ENCODE measurements at places on chromosomes 2 and 18.

- no peak for DNase-seq
These were observed 16.7 kb upstream of the DTNB start for GRCh38 chr2:25690058-25690457.

DNA sequence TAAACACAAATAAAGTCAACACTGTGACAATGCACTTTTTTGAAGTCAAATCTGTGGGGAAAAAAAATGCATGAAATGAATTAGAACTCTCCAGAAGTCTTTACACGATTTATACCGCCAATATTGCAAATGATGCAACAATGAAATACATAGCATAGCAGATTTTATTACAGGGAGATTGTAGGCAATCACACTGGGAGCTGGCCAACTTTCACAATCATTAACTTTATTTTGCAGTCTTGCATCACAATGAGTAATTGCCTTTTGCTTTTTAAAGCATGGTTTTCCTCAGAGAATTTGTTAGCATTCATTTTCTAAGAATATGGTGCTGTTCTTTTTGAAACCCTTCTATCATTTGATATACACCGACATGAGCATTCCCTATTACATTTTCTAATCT, 366.4 kb upstream of the FSIP2 start:
- peak; percentile 52 for DNase-seq

GRCh38 chr2:88010136-88010535, 6.2 kb downstream of the RNU2-63P start:
- no peak for DNase-seq

GRCh38 chr2:85588236-85588635, 4.0 kb downstream of the VAMP5 start:
- DNase-seq, result no peak

DNA sequence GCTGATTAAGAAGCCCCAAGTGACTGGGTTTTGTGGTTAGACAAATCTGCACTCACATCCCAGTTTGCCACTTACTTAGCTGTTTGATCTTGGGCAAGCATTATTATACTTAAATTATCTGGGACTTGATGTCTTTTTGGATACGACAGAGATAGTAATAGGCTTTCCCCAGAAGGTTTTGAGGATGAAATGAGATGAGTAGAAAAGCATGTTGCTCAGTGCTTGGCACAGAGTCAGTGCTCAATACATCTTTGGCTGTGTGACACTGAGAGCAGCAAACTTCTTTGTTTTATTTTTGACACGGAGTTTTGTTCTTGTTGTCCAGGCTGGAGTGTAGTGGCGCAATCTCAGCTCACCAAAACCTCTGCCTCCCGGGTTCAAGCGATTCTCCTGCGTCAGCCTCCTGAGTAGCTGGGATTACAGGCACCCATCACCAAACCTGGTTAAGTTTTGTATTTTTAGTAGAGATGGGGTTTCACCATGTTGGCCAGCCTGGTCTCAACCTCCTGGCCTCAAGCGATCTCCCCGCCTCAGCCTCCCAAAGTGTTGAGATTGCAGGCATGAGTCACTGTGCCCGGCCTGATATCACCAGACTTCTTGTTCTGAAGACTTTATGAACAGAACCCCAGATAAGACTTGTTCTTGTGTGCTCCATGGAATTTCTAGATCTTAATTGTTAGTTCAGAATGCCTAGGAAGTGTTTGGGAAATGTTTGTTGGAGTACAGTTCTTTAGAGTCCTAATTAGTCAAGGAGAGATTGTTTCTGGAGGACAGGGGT, 521.2 kb downstream of the SLC4A3 start:
- no peak for DNase-seq

DNA sequence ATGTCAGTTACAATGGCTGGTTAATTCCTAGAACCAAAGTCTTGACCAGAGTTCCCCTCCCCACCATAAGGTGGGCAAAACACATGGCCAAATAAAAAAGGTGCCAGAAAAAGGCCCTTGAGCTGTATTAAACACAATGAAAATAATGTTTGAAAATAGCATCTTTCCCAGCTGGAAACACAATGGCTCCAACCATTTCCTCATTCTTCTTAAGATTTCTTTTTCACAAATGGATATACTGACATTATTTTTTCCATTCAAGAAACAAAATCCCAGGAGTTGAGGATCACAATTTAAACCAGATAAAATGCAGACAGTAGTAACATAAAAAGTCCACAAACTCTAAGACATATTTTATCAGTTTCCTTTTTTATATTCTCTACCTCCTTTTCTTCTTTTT, 143.8 kb downstream of the EXOC6B start:
- DNase-seq, result no peak

DNA sequence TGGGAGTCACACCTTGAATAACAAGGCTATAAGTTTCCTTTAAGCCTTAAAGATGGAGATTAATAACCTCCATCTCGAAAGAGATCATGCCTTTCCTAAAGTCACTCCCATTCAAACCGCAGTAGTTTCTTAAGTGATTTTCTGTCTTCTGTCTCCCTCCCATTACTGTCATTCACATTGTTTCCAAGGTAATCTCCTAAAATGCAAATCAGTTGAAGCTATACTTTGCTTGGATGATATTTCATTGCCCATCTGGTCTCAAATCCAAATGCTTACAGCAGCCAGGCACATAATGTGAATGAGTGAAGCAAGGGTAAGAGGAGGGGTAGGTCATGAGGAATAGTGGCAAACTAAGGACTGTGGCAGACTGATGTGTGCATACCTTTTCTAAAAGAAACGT, 116.4 kb downstream of the CCDC141 start:
- DNase-seq, result no peak

- DNase-seq, result no peak
These were observed 34.1 kb downstream of the LANCL1 start for GRCh38 chr2:210442457-210442856.

GRCh38 chr2:9655441-9656269, 24.9 kb upstream of the YWHAQ start:
- DNase-seq, result no peak

DNA sequence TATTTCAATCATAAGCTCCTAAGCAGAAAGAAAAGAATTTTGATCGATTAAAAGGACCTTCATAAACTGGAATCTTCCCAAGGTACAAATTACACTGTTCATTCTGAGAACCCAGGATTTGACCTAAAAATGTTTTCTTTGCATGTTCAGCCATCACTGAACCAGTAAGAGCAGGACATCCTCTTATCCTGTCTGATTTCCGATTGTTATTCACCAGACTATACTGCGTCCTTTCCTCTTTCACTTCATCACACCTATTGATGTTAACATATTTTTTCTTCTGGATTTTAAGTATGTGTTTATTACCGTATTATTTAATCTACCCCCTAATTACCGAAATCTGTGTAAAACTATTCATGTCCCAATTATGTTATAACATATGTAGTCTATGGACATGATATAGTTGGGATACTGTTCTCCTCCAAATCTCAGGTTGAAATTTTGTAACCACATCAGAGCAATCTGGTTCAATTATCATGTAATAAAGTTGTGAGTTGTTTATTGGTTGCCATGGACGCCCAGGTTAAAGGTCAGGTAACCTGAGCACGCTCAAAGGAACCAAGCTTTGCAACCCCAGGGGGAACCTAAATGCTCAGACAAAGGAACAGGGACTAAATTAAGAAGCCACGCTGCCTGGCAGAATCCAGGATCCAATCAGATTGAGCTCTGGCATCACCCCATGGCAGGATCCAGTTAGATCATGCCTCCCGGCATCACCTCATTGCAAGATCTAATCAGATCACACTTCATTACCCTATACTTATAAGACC, 11.6 kb upstream of the TBC1D8 start:
- peak; percentile 47 for DNase-seq

DNA sequence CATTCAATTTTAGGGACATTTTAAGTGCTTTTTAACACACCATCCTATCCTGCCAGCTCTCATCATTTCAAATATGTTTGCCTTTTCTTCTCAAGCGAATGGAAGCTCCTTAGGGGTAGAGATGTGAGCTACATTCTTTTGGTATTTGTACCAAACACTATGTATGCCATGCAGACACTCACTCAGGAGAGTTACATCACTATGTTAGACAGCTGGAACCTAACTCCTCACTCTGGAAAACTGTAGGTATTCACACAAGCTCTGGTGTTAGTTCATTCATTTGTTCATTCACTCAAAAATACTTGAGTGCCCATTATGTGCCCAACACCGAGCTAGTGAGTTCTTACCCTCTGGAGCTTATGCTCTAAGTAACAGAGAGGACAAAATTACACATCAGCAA, 26.4 kb upstream of the RNU4ATAC start:
- no peak for DNase-seq

DNA sequence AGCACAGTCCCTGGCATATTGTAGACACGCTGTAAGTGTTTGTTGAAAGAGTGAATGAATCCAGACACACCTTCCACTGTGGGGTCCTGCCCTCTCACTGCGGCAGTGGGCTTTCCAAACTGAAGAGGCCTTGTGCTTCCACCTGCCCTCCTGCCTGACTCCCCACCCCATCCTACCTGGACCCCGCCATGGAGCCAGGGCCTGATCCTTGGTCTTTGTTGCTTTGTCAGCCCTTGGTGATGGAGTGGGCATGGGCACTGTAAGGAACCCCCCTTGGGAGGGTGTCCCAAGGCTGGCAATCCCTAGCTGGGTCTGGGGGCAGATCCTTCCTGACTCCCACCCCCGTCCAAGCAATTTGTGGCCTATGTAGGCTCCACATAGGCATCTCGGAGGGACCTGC, 33.1 kb downstream of the KLHL29 start:
- no peak for DNase-seq

- no peak for DNase-seq
These were observed 10.8 kb downstream of the BUB1 start for GRCh38 chr2:110667071-110667470.

- peak; percentile 92 for DNase-seq
These were observed 265.9 kb downstream of the CELF4 start for GRCh38 chr18:37299471-37300304.

GRCh38 chr2:209942426-209942825, 60.0 kb upstream of the RPE start:
- no peak for DNase-seq

DNA sequence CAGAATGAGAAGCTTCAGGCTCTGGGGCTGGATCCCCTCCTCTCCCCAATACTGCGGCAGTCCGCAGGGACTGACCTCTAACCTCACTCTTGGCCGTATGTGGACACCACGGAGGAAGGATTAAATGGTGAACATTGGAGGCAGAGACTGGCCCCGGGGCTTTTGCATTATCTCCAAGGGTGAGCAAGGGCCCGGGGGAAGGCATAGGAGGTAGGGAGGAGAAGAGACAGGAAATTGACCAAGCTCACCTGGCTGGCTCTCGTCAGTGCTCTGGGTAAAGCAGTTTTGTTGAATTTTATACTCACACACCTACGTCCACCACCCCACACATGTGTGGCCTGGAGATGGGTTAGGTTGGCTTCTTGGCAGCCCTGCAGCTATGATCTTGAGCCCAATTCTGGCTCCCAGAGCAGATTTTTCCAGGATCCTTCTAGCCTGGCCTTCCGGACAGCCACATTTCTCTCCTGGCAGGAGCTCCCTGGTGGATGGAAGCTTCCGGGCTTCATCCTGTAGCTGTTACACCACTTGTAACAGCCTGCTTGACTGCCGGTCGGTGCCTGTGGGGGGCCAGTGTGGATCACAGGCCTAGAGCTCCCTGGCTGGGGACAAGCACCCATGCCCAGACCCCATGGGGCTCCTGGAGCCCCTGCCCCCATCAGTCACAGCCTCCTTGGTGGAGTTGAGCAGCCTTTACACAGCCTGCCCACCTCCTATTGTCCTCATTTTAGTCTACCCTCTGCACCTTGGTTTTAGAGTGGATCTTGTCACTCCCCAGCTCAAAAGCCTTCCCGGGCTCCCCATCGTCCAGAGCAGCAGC, 7.6 kb downstream of the ITM2C start:
- no peak for DNase-seq

DNA sequence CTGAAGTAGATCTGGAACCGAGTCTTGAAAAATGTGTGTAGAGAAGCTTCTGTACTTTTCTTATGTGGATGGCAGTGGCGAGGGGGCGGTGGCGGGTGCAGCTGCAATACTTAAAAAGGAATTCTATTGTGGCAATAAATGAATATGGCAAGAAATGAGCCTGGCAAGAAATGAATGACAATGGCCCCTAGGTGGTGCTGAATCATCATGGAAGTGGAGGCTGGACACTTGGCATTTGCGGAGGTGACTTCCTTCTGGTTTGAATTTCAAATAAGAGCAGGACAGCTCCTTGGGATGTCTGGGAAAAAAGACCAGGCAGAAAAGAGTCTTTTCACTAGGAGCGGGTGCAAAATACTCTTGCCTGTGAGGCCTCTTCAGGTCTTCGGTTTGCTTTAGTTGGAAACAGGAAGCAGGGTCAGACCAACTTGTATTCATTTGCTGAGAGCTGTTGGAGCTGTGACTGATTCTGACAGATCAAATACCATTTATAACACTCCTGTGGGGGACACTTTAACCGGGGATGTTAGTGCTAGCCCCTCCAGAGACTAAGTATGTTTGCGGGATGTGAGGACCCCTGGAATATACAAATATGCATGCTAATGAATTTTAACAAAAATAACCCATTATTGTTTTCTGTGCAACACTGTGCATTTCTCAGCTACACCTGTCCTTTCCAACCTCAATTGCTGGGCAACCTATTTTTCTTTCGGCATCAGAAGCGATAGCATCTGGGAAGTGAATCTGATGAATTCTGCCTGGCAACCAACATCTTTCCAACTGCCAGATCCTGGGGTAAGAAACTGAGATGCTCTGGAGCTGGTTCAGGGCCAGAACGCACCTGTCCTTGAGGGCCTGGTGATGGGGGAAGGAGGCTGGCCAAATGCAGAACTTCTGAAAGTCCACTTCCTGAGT, 35.4 kb downstream of the FASTKD2 start:
- DNase-seq, result peak; percentile 82

GRCh38 chr2:134513465-134513804, 205.4 kb downstream of the TMEM163 start:
- DNase-seq, result no peak

- DNase-seq, result no peak
These were observed 1.8 kb downstream of the METTL5 start for GRCh38 chr2:169822785-169823392.

GRCh38 chr2:185628985-185629384, 109.6 kb upstream of the FSIP2 start:
- peak; percentile 36 for DNase-seq

GRCh38 chr2:57869758-57870344, 176.8 kb upstream of the VRK2 start:
- DNase-seq, result no peak

DNA sequence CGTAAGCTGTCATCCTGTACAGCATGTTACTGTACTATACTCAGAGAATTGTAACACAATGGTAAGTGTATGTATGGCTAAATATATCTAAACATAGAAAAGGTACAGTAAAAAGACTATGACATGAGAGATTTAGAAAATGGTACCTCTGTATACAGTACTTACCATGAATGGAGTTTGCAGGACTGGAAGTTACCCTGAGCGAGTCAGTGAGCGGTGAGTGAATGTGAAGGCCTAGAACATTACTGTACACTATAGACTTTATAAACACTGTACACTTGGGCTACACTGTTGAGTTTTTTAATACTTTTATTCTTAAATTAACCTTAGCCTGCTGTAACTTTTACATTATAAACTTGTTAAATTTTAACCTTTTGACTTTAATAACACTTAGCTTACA, 1.5 kb downstream of the DDX18 start:
- no peak for DNase-seq

GRCh38 chr2:182754231-182754630, 38.2 kb downstream of the DNAJC10 start:
- DNase-seq, result no peak

GRCh38 chr2:87401726-87402345, 346.1 kb upstream of the PLGLB2 start:
- DNase-seq, result no peak

- no peak for DNase-seq
These were observed 482.0 kb upstream of the LRRTM1 start for GRCh38 chr2:80786584-80786983.

All from HT-29 (cell line).